Stimulated activated CD8-positive, alpha-beta memory T cell treated with anti-CD3 and anti-CD28 coated beads, Interleukin-12 subunit alpha, Interleukin-12 subunit beta, amount 100 ng/mL, for 1 hour (primary cell): ENCODE measurements at places on chromosomes 11 and 22.

DNA sequence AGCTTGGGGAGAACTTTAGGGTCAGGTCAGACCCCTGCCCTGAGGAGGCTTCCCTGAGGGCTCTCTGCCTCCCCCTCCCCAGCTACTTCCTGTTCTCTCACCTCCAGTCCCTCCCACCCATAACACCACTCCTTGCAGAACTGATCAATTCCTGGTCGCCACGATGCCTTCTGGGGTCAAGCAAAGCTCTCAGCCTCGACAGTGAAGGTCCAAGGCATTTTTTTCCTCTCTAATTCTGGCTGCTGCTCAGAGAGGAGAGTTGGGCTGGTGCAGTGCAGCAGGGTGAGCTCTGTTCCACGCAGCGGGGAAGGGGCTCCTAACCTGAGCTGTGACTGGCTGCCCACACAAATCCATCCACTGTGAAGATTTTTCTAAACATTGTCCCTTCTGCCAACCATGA, 628.4 kb downstream of the BRD1 start:
- no peak for DNase-seq

GRCh38 chr11:24754406-24754805, 257.6 kb downstream of the LUZP2 start:
- no peak for DNase-seq

GRCh38 chr11:121514432-121515334, 61.9 kb upstream of the SORL1-AS1 start:
- no peak for DNase-seq

GRCh38 chr11:99325847-99326246, 305.1 kb downstream of the CNTN5 start:
- DNase-seq: no peak

DNA sequence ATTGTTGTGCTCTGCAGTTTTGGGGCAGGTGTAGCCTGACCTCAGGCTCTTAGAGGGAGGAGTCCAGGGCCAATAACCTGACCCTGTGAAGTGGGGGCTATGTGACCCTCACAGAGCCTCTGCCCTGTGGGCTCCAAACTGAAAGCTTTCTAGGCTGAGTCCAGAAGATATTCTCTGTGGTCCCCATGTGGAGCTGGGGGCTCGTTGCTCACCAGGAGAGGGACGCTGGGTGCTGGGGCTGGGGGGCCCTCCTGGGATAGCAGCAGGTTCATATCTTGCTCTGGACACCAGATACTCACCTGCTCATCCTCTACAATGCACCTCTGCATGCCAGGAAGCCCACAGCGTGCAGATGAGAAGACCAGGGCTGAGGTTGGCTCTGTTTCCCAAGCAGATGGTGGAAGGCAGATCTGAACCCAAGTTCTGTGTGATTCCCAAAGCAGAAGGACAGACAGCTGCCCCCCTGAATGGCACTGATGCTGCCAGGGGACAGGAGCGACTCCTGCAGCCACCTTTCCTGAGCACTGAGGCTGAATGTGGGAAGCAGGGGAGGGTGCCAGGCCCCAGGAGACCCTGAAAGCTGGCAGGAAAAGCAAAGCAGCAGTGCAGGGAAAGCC, 1022.0 kb downstream of the TBC1D22A start:
- no peak for DNase-seq

- no peak for DNase-seq
Measured at GRCh38 chr11:112524798-112525197, 264.1 kb upstream of the PLET1 start.

DNA sequence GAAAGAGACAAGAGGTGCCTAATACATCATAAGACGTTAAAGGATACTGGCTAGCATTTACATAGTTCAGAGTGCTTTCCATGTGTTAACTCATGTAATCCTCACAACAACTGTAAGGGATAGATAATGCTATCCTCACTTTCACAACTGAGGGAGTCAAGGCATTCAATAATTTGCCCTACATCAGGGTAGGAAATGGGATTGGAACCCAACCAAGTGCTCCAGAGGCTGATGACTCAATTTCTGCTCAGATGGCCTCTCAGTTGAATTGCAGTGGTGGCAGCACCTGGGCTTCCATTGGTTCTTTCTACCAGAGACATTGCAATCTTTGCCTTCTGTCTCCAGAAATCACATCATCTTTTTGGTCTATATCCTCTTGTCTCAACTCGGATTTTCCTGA, 232.9 kb downstream of the ETS1 start:
- DNase-seq: no peak

DNA sequence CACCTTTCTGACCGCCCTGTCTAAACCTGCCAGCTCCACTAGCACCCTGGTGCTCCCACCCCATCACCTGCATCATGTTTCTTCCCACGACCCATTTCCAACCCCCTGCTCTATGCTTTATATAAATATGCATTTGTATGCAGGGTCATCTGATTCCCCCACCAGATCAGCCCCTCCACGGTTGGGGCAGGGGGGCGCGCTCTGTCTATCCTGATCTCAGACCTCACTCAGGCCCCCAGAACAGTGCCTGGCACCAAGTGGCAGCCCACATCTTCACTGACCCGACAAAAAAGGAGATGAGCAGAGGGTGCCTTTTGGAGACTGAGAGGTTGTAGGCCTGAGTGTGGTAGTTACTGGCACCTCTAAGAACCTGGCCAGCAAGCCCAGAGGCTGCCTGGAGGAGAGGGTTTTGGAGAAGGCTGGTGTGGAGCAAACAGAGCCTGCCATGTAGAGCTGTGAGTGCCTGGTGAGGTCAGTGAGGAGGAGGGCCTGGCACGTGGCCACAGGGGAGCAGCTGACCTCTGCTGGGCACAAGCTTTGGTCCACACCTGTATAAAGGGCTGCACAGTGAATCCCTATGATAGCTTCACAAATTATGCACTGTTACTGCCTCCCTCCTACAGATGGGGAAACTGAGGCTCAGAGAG, 86.3 kb upstream of the RTL6 start:
- DNase-seq: no peak

DNA sequence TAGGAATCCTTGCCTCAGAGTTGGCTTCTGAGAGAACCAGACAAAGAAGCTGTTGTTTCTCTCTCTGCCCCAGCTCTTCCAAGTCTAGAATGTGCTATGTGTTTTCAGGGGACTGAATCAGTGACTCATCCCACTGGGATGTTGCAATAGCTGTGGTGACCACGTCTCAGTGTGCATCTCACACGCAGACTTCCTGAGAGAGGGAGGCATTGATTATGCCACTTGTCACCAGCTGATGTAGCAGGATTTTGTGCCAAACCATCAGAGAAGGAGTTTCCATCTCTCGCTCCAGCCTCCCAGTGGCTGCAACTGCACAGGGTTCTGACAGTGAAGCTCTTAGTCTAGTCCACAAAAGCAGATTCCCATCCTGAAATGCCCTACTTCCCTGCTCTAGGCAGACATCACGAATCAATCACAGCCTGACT, 455.8 kb downstream of the MIAT start:
- no peak for DNase-seq
